ENCODE measurements at places on chromosomes 5 and 9. TPM values are rescaled to one million over a fixed set of nuclear protein-coding genes. Genes with fewer than 3 reads are reported as not detected.

GRCh38 chr5:32443145-32443540 is 1.4 kb downstream of the ZFR start:
- H3K4me3 ChIP-seq: peak overlapping the region; percentile 75
- no peak for DNase-seq
- no peaks in the 10 kb centered on the region for H3K27me3 ChIP-seq
- peak overlapping the region; percentile 86 for H3K27ac ChIP-seq
- H3K4me1 ChIP-seq: peaks cover 16% of the 10 kb centered on the region

- no peaks in the 10 kb centered on the region for H3K36me3 ChIP-seq
- no peak for DNase-seq
- peaks cover 2% of the 10 kb centered on the region for H3K27me3 ChIP-seq
- no peaks in the 10 kb centered on the region for H3K4me1 ChIP-seq
- no peak overlapping the region for H3K4me3 ChIP-seq
Measured at GRCh38 chr9:93822229-93822628, 132.9 kb downstream of the BARX1 start.

GRCh38 chr9:108579757-108580439 is 275.9 kb downstream of the ACTL7B start:
- no peak overlapping the region for H3K4me3 ChIP-seq
- H3K4me1 ChIP-seq: no peaks in the 10 kb centered on the region
- H3K36me3 ChIP-seq: no peaks in the 10 kb centered on the region
- no peak overlapping the region for H3K27ac ChIP-seq

DNA sequence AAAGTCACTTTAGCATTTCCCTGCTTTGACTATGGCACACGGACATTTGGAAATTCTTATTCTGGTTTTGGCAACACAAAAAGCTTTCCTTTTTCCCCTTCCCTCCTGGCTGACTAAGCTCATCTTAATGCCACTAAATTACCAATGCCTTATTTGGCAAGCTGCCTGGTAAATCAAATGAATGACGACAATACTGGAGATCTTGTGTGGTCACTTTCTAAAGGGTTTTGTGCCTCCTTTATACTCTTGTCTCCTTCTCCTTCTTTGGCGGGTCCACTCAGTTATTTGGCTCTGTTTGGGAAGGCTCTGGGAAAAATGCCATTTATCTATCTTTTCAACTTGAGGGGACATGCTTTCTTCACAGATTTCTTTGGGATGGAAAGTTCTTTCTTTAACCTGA is 34.9 kb downstream of the SH3GL2 start:
- no peak overlapping the region for H3K4me3 ChIP-seq
- H3K4me1 ChIP-seq: no peaks in the 10 kb centered on the region
- no peaks in the 10 kb centered on the region for H3K27me3 ChIP-seq
- no peaks in the 10 kb centered on the region for H3K36me3 ChIP-seq
- H3K27ac ChIP-seq: no peak overlapping the region
- DNase-seq: no peak

Gene SLC36A2
- total RNA-seq: not detected

Data from Panc1 (cell line).